Mucosa of descending colon (tissue), 3 donors: ENCODE measurements at places on chromosomes 5 and 9. TPM values are rescaled to one million over a fixed set of nuclear protein-coding genes. Genes with fewer than 3 reads are reported as not detected.

DNA sequence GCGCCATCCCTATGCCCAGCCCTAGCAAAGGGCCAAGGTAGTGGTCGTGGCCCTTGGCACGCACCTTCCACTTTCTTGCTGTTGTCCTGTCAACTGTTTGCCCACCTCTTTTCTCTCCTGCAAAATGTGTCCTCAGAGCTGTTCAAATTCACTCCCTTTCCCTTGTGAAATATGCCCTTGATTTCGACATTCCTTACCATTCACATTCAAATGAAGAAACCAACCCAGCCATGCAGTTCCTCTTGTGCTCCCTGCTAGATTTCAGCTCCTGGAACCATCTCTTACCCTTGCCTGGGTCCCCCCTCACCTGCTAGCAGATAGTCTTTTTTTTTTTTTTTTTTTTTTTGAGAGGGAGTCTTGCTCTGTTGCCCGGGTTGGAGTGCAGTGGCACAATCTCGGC is 19.6 kb upstream of the HRH2 start:
- DNase-seq: no peak

- no peak for DNase-seq
These were observed 75.0 kb upstream of the RAD23B start for GRCh38 chr9:107208121-107208520.

- DNase-seq: no peak
These were observed 283.0 kb downstream of the AOPEP start for GRCh38 chr9:95009459-95009858.

- DNase-seq: no peak
These were observed 254.5 kb downstream of the ELAVL2 start for GRCh38 chr9:23571414-23572104.

GRCh38 chr5:92544596-92544995 is 1036.4 kb downstream of the NR2F1-AS1 start:
- no peak for DNase-seq

DNA sequence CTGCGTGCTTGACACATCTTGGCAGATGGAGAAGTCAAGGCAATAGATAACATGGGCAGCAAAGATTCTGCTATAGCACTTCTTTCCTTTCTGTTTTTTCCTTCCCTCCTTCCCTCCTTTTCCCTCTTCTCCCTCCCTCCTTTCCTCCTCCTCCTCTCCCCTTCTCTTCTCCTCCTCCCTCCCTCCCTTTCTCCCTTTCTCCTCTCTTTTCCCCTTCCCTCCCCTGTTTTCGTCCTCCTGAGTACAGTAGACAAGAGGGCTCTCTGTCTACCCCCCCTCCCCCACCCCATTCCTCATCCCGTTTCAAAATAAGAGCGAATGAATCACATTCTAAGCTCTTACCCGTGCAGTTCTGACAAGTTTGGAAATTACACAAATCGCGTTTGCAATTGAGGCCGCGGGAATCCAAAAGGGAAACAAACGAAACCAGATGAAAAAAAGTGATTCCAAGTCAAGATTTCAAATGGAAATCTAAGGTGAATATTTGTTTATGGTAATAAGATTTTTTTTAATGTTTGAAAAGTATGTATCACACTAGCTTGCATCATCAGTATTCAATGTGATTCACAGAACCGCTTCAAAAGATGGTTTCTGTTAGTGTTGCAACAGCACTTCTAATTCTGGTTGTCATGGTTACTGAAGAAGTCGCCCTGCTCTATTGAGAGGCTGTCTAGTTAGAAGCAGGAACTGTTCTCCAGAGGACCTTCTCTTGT is 1.3 kb downstream of the NIM1K start:
- no peak for DNase-seq

DNA sequence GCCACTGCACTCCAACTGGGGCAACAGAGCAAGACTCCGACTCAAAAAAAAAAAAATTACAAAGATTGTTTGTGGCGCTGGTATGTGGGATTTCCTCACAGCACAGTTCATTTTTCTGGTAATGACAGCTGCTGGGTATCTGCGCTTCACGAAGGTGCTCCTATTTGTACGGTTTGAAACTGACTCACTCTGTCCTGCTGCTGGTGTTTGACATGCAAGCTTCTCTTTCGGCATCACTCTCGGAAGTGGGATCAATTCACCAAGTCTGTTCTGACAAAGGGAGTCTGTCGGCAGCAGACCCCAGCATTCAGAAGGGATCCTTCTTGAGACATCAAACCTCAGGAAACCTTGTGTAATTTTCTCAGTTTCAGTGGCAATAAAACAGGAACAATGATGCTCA is 26.3 kb downstream of the MAML1 start:
- DNase-seq: no peak

- DNase-seq: no peak
These were observed 22.1 kb downstream of the LCP2 start for GRCh38 chr5:170275376-170275994.

GRCh38 chr9:131027872-131028179 is 18.9 kb downstream of the LAMC3 start:
- DNase-seq: no peak

DNA sequence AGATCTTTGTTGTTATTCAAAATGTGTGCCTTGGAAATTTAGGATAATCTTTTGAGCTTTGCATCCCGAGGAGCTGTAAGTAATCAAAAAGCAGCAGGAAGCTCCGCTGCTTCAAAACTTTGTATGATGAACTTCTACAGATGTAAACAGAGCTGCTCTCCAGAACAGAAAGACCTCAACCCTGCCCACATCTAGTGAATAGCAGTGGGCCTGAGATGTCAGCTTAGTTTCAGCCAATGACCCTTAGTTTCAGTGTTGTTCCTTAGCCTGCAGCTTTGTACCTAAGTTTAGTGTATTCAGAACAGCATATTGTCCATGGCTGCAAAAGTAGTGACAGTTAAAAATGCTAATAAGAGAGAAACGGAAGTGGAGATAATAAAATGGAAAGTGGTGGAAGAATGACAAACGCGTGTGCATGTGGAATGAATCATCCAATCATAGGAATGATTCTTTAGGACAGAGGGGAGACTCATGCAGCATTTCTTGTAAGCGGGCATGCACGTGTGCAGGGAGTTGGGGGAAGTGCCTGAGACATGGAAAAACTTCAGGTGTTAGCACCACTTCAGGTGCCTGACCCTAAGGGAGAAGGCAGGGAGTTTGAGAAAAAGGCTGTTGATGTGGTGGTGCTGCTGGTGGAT is 24.9 kb downstream of the SNX24 start:
- no peak for DNase-seq

DNA sequence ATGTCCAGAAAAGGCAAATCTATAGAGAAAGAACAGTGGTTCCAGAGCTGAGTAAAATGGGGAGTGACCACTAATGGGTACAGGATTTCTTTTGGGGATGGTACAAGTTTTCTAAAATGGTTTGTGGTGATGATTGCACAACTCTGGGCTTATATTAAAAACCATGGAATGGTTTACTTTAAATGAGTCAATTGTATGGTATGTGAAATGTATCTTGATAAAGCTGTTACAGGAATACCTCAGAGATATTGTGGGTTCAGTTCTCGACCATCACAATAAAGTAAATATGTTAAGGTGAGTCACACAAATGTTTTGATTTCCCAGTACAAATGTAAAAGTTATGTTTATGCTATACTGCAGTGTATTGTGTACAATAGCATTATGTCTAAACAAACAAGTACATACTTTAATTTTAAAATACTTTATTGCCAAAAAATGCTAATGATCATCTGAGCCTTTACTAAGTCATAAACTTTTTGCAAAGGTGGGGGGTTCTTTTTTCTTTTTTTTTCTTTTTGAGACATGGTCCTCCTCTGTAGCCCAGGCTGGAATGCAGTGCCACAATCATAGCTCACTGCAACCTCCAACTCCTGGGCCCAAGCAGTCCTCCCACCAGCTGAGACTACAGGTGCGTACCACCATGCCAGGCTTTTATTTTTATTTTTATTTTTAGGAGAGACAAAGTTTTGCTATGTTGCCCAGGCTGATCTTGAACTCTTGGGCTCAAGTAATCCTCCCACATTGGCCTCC is 65.9 kb downstream of the SHOC1 start:
- DNase-seq: no peak

DNA sequence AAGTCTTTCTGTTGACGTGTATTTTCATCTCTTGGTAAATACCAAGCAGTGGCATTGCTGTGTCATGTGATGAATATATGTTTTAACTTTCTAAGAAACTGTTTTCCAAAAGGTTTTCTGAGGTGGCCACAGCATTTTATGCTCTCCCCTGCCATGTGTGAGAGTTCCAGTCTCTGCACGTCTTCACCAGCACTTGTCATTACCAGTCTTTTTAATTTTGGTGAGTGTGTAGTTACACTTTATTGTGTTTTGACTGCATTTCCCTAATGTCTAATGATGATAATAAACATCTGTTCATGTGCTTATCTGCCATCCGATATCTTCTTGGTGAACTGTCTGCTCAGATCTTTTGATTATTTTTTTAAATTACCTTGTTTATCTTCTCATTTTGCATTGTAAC is 27.4 kb upstream of the GADD45G start:
- DNase-seq: no peak

DNA sequence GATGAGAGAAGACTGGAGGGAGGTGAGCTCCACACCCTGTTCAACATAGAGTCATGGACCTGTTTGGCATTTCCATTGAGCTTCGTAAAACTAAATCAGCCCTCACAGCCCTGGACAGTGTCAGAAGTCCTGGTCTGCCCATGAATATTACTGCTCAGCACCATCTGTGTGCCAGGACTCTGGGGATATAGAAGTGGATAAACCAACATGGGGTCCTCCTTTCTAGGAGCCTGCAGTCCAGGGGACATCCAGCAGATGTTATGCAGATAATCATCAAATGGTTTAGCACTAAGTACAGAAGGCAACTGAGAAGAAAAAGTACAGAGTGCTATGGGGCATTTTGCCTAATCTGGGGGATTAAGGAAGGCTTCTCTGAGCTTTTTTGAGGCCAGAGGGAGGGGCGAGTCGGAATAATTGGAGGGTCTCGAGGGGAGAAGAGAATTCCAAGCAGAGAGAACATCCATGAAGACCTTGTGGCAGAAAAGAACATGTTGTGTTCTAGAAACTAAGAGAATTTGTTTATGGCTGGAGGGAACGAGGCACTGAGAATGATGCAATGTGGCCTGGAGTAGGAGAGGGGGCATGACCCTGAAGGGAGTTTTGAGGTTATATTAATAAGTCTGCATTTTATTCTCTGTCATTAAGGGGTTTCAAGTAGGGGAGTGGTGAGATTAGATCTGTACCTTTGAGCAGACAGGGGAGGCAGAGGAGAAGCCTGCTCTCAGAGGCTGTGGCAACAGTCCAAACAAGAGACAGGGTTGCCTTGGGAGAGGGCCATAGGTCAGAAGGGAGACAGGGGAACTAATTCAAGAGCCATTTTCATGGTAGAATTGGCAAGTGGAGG is 63.5 kb upstream of the SLC2A8 start:
- DNase-seq: no peak

- DNase-seq: no peak
These were observed 16.3 kb upstream of the MROH2B start for GRCh38 chr5:41087461-41087860.

DNA sequence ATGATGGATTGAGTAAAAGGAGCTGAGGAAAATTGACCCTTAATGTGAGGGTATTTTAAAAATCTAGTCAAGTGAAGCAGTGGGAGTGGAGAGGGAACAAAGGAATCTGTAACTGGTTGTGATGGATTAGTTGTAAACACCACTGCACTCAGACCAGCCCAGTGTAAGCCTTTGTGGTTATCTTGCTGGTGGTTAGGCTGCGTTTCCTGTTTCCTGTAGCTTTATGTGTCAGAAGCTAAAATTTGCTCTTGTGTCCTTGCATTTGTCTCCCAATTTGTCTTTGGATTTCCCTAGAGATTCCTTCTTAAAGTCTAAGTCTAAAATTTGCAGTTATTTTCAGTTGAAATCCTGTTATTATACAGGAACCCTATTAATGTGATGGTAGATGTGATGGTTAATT is 6.3 kb downstream of the IFNA21 start:
- DNase-seq: no peak

GRCh38 chr9:134319306-134320125 is 6.7 kb upstream of the RXRA start:
- peak; percentile 44 for DNase-seq

GRCh38 chr9:694403-695154 is 146.9 kb upstream of the DMRT1 start:
- DNase-seq: no peak

- DNase-seq: no peak
These were observed 294.3 kb downstream of the FBXL7 start for GRCh38 chr5:15794052-15794985.

GRCh38 chr5:124054564-124054963 is 542.6 kb downstream of the CSNK1G3 start:
- no peak for DNase-seq

GRCh38 chr9:35650341-35651158 is at the start of gene SIT1:
TSS of gene SIT1 (minus strand) at chr9:35650931. CDS start at chr9:35650853, 78 bp downstream.
- peak; percentile 71 for DNase-seq

DNA sequence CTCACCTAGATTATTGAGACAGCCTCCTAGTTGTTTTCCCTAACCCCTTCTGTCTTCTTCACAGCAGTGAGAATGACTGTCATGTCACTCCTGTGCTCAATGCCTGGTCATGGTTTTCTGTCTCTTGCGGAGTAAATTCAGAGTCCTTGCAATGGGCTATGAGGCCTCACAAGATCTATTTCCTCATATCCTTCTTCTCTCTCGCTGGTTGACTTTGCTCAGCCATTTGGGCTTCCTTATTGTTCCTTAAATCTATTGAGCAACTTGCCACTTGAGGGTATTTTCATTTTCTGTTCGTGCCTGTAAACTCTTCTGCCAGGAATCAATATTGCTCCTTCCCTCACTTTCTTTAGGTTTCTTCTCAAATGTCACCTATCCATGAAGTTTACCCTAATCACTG is 9.0 kb downstream of the PPP3R2 start:
- peak; percentile 21 for DNase-seq

- DNase-seq: no peak
These were observed 212.6 kb downstream of the SPATA31D1 start for GRCh38 chr9:82201196-82201595.

DNA sequence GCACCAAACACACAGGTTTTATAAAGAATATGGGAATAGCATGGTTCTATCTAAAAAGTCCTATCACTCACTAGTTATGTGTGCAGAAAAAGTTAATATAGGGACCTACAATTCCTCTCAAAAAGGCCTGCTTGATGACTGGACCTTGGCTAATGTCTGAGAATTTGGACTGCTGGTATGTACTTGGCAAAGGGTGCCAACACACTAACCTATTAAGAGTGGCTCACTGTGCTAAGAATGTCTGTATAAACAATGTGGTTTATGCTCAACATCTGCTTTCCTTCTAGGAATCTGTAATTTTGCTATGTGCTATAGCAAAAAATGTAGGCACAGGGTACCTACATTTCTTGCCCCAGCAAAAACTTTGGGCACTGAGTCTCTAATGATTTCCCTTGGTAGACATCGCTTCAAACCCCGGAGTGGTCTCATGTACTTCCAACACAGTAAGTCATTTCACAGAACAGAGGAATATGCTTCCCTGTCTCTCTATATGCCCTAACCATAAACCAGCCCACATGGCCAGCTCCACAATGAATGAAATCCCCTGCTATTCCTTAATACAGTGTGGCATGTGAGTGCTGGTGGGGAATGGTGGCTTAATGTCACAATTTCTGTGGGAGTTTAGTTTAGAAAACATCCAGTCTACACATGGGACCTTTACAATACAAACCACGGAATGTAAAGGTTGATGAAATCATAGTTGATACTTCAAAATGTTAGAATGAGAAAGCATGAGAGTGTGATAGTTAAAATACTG is 101.7 kb downstream of the UBAP2 start:
- no peak for DNase-seq

- peak; percentile 67 for DNase-seq
These were observed 18.3 kb downstream of the CMBL start for GRCh38 chr5:10289353-10289752.

TLX3 gene
- total RNA-seq: not detected

SH3GL2 gene
- total RNA-seq: 0.38 TPM

LRRC19 gene
- total RNA-seq: 96.9 TPM

GRIA1 gene
- 0.54 TPM for total RNA-seq

TAF11L5 gene
- not detected for total RNA-seq

CTXN3 gene
- not detected for total RNA-seq

PRDM9 gene
- not detected for total RNA-seq

PCYOX1L gene
- 4.2 TPM for total RNA-seq

SPINK4 gene
- total RNA-seq: 13.2 TPM
